NCI-H1417 (cell line): ENCODE measurements at places on chromosomes 13 and 19.
A peak's percentile ranks its signal among the peaks of the same experiment; 100 is the strongest.

- no peak for DNase-seq
Observed at GRCh38 chr13:79722885-79723445, 242.0 kb downstream of the NDFIP2 start.

- peak; percentile 83 for DNase-seq
Observed at GRCh38 chr13:108961542-108962125, 332.2 kb downstream of the MYO16 start.

DNA sequence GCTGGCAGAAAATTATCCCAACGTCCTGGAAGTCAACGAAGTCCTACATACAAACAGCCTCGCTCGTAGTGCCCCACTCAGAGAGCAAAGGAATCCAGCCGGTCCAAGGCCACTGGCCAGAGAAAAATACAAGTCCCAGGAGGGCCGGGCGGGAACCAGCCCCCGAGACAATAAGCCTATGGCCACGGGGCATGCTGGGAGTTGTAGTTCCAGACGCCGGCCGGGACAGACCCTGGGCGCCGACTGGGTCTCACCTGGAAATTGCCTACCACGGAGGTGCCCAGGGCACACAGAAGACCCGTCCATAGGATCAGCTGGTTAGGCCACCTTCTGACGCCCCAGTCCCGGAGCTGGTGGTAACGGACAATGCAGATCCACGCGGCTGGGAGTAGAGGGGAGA is 5.4 kb downstream of the TMEM150B start:
- DNase-seq: peak; percentile 33

- no peak for DNase-seq
Observed at GRCh38 chr13:73924607-73925006, 209.6 kb downstream of the KLF12 start.
